ENCODE measurements at places on chromosomes 6 and 20.

DNA sequence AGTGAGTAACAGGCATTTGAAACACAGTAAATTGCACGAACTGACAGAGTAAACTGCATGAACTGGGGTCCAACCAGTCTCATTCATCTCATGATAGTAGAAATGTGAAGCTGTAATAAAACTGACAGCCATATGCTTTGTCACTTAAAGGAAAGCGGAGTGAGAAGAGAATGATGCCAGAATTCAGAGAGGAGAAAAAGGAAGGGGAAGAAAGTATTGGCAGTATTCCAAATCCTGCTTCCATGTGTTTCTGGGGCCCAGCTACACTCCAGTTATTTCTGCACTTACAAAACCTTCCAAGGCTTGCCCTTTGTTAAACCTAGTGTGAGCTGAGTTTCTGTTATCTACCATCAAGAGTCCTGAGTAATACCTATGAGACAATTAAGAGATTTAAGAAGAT is 17.2 kb downstream of the SNX14 start:
- DNase-seq = no peak

DNA sequence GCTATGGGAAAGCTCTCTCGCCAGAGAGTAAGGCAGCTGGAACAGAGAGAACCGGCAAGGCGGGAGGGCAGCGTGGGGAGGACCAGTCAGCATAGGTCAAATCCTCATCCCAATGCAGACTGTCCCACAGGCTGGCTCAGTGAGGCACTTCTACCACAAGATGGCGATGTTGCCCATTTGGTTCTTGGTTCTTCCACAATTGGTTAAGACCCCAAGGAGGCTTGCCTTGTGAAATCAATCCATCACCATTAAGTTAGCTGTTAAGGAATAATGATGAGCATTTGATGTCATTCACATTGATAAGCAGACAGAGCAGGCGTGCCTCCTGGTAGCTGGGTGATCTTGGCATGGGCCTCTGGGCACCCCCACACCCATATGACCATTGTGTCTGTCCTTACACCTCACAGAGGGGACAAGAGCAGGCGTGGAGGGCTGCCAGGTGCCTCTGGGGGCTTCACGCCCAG is 2.4 kb downstream of the CSTL1 start:
- no peak for DNase-seq

DNA sequence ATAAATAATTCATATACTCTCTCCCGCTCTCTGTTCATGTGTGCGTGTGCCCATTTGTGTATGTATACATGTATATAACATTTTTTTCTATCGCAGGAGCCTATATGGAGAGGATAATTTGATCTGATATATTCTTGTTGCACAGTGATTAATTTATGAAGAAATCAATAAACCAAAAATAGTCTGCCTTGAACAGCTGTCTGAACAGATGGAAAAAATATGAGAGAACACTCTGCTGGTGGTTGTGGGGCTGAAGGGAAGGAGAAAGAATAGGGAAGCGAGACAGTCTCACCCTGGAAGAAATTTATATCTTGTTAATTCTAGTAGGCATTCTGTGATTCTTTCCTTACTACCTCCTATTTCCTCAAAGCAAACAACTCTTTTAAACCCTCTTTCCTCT is 96.6 kb upstream of the B3GAT2 start:
- no peak for DNase-seq

DNA sequence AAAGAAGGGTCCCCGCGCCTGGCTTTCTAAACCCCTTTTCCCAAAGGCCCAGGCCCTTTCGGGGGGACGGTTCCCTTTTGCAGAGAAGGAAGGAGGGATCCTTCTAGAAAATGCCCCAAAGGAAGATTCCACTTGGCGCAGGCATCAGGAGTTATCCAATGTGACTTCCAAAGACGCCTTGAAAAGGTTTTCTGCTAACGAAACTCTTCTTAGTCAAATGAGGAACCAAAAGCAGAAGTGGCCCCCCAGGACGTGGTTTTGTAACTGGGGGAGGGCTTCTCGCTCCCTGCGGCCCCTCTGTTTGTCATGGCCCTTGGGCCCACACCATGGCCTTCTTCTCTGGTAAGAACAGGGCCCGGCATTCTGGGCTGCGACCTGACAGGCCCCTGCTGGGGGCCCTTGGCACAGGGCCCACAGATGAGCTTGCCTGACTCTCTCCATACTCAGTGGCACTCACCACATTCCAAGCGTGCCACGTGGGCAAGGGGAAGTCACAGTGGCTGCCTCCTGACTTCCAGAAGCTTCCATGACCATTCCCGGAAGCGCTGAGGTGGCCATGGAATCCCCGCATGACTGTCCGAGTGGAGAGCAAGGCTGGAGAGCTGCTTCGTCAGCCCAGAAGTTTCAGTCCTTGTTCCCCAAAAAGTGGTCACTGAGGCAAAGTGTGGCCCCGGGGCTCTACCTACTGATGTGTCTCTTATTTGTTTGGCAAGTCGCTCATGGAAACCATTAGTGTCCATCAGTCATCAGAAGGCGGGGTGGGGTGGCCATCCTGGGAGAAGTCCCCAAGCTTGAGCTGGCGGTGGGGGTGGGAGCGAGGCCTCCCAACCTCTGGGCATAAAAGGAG is 834 bp upstream of the CTSZ start:
- no peak for DNase-seq

- no peak for DNase-seq
These were observed 359.2 kb downstream of the RIMS1 start for GRCh38 chr6:72245565-72245964.

- no peak for DNase-seq
These were observed 34.9 kb downstream of the NHLRC1 start for GRCh38 chr6:18087396-18088165.

GRCh38 chr6:113315879-113316278 is 541.3 kb upstream of the MARCKS start:
- no peak for DNase-seq

GRCh38 chr6:111689946-111690345 is 84.3 kb upstream of the TRAF3IP2 start:
- peak; percentile 49 for DNase-seq

DNA sequence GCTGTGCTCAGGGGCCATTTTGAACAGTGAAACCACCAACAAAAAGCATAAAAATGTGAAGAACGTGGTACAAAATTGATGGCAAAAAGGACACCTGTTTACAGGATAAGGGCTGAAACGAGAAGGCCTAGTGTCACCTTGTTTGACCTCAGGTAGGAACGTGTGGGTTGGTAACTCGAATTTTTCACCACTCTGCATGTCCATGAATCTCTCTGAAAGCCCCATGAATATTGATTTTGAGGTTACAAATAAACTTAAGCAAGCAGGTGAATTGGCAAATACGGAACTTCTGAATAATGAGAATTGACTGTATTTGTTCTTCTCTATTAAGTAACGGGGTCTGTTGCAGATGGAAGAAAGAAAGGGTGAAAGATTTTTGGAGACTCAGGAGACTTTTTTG is 59.6 kb upstream of the EDN1 start:
- DNase-seq = no peak

- DNase-seq = no peak
These were observed 82.3 kb upstream of the GCM1 start for GRCh38 chr6:53230775-53231467.

GRCh38 chr6:43026365-43026764 is 4.9 kb downstream of the RRP36 start:
- no peak for DNase-seq

DNA sequence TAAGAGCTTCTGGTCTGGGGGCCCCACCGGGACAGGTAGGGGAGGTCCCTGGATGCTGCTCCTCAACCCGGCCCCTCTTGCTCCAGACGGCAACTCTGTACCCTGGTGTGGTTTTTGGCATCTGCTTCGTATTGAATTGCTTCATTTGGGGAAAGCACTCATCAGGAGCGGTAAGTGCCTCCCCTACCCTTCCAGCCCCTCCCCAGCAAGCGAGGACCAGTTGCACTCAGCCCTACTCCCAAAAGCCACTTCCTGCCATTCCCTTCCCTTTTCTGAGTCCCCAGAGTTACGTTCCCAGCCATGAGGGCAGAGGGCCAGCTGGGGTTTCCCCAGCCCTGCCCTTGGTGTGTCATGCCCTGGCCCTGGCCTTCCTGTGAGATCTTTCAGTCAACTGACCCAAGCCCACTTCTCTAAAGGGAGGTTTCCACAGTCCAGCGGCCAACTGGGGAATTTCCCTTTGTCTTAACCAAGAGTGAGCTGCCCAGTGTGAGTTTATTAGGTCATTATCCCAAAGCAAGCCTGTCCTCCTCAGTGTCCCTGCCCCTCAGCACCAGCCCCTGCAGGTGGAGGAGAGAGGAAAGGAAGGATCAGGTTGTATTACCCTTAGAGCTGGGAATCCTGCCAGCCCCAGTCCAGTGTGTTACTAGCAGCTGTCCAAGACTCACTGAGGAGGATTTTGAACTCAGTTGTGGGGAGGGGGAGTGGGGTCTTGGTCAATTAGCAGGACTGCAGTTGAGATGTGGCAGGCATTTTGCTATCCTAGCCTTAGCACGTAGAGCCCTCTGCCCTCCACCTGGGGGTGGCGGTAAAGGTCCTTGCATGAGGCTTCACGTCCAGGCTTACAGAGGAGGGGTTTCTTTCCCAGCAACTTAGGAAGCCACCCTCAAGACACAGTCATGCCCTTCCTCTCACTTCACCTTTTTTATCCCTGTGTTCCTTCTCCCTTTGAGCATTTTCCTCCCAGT is 45.8 kb downstream of the TM9SF4 start:
- no peak for DNase-seq

- no peak for DNase-seq
These were observed 41.9 kb upstream of the SUPT3H start for GRCh38 chr6:45419571-45420082.

- no peak for DNase-seq
These were observed 21.4 kb upstream of the SNAI1 start for GRCh38 chr20:49961413-49961812.

DNA sequence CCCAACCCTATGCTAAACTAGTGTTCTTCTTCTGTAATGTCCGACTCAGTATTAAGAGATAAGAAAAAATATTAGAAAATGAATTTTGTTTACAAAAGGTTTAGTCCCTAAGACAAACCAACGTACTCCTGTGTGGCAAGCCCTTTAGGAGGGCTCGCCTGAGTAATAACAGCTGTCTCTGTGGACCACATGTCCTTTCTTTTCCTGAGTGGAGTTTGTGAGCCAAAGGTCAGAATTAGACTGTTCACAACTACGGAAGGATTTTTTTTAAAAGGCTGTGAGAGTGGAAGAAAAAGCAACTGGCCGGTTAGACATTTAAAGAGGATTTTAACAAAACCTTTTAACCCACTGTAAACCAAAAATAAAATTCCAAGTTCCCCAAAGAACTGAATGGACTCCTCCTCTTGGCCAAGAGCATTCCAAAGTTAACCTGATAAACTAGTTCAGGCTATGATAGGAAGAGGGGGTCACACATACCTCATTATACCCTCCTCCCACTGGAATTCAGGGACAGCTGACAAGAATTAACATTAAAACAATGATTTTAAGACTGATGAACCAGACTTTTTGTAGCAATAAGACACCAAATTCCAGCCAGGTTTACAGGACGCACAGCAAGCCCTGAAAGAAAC is 43.5 kb downstream of the FAM184A start:
- no peak for DNase-seq

- DNase-seq = no peak
These were observed 18.6 kb downstream of the CMTR1 start for GRCh38 chr6:37451441-37452193.

- DNase-seq = no peak
These were observed 71.3 kb downstream of the ARHGAP18 start for GRCh38 chr6:129638686-129639085.

DNA sequence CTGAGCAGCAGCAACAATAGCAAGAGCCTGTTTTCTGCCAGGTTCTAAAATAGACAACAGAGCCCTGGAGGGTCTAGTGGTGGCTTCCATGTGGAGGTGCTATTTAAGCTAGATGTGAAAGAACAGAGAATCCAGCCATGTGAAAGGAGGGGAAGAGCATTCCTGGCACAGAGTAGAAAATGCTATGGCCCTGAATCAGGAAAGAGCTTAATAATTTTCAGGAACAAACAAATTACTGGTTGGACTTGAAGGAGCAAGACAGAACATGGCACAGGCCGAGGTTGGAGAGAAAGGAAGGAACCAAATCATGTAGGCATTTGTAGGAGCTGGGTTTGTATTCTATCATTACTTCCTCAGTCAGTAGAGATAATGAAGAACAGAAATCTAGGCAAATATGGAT is 98.3 kb downstream of the AIG1 start:
- DNase-seq = no peak

GRCh38 chr20:416950-417800 is 9.1 kb downstream of the RBCK1 start:
- no peak for DNase-seq

DNA sequence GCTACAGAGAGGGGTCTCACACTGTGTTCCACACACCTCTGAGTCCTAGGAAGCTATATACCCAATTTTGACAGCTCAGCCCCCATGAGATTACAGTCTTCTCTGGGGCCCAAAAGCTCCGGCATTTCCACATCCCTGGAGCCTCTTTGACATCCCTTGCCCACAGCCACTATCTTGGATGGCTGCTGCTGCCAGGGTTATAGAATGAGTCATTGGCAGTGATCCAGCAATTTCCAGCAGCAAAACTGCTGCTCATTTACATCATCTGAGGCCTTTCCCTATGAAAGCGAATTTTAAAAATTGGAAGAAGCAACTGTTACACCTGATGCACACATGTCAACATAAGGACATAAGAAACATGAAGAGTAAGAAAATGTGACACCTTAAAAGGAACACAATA is 590.7 kb downstream of the MEI4 start:
- DNase-seq = no peak

GRCh38 chr6:122780114-122780513 is 598 bp downstream of the FABP7 start:
- no peak for DNase-seq

DNA sequence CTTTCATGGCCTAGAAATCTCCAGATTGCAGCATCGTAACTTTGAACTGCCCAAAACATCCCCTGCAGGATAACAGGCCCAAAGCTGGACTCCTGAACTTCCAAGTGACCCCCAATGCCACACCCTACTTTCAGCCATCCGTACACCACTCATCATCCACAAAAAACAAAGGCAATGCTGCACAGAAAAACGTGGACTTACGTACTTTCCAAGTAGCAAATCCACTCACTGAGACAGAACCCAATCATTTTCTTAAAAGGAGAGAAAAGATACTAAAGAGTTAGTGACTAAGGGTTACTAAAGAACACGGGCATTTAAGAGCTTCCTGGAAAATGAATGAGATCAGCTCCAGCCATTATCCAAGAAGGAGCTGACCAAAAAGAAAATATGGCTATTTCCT is 211.0 kb downstream of the WDR27 start:
- DNase-seq = no peak

DNA sequence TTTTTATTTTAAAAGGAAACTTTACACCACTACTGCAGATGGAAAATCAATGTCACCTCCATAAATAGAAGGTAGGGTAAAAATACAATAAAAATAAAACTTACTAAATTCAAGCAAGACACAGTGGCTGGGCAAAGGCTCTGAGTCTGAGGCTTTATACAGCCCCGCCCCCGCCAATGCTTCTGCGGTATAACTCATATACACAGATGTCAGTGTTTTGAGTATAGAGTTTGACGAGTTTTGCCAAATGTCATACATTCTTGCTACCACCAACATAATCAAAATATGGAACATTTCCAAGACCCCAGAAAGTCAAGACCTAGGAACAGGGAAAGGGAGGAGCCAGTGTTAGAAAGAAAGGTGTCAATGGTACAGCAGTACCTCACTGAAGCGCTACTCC is 12.8 kb downstream of the NFATC2 start:
- DNase-seq = no peak

Measured in vagina (tissue), 2 donors.